M059J (cell line): ENCODE measurements at places on chromosomes 7 and 10. TPM values are rescaled to one million over a fixed set of nuclear protein-coding genes. Genes with fewer than 3 reads are reported as not detected.
A peak's percentile ranks its signal among the peaks of the same experiment; 100 is the strongest.

BTRC gene
- 6.4 and 11.4 TPM in 2 replicates for total RNA-seq

- DNase-seq = peak; percentile 89
Measured at GRCh38 chr7:157490465-157490912, 153.7 kb downstream of the DNAJB6 start.

- no peak for DNase-seq
Measured at GRCh38 chr10:75480374-75480773, 49.0 kb downstream of the LRMDA start.

GRCh38 chr7:53383131-53383530 lies 347.7 kb downstream of the POM121L12 start:
- peak; percentile 34 for DNase-seq

DNA sequence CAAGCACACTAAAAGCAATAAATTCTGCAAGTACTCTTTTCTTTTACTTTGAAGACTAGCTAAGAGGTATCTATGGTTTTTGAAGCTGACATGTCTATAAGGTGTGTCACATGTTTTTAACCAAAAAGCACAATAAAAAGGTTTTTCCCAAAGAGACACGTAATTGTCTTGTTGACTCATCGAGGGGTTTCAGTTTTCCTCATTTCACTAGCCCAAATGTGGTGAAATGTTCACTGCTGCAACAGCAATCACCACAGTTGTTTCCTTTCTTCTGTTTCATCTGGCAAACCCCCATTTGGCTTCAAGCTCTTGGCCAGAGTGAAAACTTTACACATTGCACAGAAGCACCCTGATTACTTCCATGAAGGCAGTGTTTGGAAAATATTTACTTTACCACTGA lies 3.8 kb upstream of the HOXA4 start:
- peak; percentile 97 for DNase-seq

GRCh38 chr10:116833986-116834985 lies 15.0 kb upstream of the ENO4 start:
- DNase-seq = no peak
